ENCODE measurements at places on chromosomes 2 and 18.

- peak; percentile 44 for DNase-seq
Measured at GRCh38 chr18:13611142-13611600, 115.2 kb downstream of the FAM210A start.

- DNase-seq = no peak
Measured at GRCh38 chr2:238839428-238839827, 8.5 kb upstream of the TWIST2 start.

DNA sequence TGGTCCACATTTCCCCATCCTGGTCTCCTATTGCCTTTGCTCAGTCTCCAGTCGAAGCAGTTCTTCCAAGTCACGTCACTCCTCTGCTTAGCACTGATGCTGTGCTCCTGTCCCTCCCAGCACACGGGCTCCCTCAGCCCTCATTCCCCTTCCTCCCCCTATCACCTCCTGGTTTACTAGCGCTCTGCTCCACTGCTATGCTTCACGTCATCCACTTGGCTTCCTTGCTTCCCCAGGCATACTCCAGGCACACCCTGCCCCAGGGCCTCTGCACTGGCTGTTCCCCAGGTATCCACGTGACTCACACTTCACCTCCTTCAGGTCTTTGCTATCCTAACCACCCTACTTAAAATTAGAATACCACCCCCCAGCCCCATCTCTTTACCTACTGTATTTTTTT lies 269.3 kb downstream of the GLI2 start:
- DNase-seq = no peak

- DNase-seq = no peak
Measured at GRCh38 chr2:110838657-110839384, 106.4 kb downstream of the ACOXL start.

GRCh38 chr2:27322301-27322765 lies 564 bp downstream of the MPV17 start:
- peak; percentile 35 for DNase-seq

GRCh38 chr2:65749545-65749944 lies 317.1 kb upstream of the SPRED2 start:
- DNase-seq = no peak

DNA sequence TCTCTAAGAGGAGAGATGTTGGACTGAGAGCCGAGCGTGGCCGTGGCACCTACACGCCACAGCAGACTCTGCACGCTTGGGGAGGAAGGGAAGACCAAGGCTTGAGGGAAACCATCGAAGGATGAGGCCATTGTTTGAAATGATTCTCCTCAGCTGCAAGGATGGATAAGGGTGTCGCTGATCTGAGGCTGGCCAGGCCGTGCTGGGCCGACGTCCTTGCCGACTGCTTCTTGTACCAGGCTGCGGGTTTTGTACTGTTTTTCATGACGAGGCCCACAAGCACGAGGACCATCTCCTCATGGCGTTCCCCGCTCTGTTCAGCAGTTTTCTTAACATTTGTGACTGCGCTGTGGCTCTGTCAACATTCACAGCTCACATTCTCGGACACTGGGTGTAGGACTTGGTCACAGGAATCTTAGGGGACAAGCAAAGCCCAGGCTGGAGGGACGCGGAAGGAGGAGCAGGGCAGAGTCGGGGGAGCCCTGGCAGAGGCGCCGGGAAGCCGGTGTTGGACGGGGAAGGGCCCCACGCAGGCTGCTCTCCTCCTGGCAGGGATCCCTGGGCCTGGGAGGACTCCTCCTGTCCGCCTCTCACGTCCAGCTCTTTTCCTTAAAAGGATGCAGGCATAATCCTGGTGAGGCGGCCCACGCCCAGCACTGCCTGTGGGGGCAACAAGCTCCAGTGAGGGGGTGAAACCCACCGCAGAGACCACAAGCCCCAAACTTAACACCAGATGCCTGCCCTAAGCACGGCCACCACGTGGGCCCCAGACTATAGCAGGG lies 259.0 kb upstream of the SALL3 start:
- DNase-seq = no peak

- peak; percentile 68 for DNase-seq
Measured at GRCh38 chr2:96537734-96538486, 1.4 kb downstream of the ARID5A start.

DNA sequence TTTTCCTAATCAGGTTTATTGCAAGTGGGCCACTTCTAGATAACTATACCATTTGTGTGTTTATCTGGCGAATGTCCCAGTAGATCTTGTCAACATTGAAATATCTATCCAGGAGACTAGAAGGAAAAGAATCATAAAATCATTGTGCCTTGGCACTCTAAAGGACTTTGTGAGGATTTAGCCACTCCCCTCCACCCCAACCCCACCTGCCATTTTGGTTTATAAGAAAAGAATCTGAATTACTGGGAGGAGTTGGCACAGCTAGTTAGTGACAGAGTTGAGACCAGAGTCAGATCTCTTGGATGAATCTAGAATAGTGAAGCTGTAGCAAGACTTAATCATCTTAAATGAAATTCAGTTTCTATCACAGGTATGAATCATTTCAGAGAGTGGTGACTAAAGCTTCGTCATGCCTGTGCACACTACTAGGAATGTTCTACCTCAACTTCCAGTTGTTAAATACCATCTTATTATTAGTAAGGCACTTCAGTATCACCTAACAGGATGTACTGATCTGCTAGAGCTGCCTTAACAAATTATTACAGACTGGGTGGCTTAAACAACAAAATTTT lies 212.7 kb upstream of the SLC14A2 start:
- DNase-seq = no peak

DNA sequence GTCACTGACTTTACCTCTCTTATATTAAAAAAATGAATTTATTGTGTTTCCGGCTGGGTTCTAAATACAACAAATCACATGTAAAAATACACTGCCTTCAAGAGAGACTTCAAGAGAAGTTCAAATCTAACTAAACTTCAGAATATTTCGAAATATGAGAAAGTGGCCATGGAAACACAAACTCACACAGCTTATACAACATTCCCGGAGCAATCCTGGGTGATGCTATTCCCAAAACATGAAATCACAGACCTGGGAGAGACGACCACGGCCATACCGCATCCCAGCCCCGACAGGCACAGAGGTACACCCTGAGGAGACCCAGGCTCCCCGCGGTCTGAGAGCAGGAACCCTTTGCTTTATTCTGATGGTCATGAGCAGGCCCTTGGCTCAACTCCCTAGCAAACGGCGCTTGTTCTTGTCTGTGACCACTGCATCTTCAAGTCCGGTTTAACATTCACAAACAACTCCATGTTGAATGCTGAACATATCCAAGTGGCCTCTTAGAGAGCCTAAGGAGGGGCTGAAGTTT lies 185.4 kb upstream of the REV1 start:
- no peak for DNase-seq

DNA sequence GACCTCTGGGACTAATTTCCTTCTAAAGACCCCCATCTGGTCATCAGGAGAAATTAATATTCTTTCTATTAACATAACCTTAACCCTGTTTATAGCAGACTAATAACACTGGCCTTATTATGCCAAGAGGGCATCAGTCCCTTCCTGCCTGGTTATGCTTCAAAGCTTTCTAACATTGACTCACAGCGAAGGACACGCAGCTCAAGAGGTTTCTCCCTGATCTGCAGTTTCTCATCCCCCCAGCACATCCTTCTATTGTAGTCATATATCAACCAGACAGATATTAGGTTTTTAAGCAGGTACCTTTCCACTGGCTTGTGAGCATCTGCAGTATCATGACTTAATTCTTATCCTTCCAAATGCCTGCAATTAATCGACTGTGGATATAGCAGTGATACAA lies 100.0 kb upstream of the CXCR4 start:
- no peak for DNase-seq

GRCh38 chr2:67135208-67135607 lies 261.9 kb upstream of the ETAA1 start:
- DNase-seq = no peak

- DNase-seq = no peak
Measured at GRCh38 chr2:217248312-217248935, 388.6 kb upstream of the TNP1 start.

DNA sequence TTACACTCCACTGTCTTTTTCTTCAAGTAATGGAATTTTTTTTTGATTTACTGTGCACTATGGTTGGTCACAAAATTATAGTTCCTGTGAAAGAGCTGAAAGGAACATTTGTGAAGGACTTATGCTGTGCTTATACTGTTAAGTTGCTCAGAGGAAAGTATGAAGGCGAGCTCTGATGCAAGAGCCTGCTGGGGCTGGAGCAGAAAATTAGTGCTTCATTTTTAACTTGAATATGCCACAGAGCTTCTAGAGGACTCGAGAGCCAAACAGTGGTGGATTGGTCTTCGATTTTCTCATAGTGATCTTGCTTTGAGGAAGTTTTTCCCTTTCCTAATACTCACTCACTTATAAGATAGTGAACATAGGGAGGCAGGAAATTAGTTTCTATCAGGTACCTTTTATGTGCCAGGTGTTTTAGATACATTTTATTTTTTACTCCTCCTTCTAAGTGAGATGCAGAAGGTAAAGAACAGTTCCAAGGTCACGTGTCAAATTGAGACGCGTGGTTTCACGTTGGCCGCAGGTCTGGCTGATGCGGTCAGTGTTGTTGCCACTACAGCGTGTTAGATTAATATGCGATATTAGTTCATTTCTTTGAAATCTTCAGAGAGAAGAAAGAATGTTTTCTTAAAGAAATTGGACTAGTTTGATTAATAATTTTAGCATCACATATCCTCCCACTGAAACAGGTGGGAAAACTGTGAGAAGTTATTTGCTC lies 20.2 kb downstream of the GATA6 start:
- no peak for DNase-seq

DNA sequence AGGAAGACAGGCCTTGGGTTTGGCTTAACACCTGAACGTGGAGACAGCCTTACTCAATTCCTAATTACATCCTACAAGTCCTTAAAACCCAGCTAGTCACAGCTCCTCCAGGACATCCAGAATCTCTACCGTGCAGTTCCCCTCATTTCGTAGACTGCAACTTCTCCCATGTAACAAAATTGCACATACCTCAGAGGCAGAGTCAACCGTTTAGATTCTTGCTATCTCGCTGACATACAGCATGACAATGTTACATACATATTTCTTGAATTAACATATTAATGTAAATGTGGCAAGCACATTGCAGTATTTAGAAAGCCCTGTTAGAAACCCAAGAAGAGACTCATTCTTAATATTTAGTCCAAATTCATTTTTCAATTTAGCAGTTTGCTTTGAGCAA lies 358.7 kb downstream of the SETBP1 start:
- no peak for DNase-seq

DNA sequence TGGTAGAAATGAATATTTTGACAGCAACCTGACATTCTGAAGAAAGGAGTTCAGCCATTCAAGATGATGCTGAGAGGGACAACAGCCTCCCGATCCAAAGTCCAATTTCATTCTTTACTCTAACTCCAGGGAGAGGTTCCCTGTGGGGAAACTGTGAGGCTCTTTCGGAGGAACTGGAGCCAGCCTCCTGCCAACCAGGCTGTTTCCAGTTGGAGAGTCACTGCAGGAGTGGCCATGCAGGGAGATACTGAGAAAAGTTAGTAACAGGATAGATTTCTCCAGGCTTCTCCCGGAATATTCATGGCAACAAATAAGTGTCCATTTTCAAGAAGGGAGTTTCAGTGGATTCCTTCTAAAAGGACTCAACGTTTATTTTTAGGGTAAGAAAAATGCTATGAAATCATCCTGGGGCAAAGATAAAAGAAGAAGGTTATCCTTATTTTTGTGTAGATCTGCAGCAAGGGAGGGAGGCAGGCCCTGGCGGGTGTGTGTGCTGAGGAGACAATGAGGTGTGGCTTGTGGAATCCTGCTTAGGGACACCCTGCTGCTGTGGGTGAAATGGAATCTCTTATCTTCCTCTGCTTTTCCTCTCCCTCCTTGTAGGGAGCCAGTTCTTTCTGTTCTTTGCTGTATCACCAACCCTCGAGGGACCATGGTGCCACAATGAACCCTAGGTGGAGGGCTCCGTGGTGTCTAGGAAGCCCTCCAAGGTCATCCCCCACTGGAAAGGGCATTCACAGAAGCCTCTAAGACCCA lies 18.1 kb downstream of the KLHL14 start:
- no peak for DNase-seq

- no peak for DNase-seq
Measured at GRCh38 chr2:235934059-235934773, 234.0 kb downstream of the GBX2 start.

DNA sequence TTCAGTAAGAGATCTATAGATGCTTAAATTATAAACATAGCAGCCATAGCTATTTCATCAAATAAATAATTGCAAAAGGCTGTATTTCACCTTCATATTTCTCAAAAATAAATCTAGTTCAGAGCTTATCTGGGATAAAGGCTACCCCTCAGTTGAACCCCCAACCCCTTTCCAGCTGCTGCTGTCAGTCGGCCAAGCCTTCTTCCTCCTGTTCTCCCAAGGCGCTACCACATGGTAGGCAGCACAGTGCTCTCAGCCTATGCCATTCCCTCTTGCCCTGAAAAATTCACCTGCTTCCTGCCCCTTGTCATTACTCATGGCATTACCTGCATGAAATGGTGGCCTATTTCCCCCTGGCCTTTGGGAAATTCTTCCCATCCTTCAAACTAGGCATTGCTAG lies 136.5 kb downstream of the NYAP2 start:
- DNase-seq = no peak

GRCh38 chr2:235598532-235599531 lies 105.0 kb downstream of the AGAP1 start:
- DNase-seq = no peak

GRCh38 chr2:164697688-164698461 lies 76.6 kb upstream of the GRB14 start:
- no peak for DNase-seq

DNA sequence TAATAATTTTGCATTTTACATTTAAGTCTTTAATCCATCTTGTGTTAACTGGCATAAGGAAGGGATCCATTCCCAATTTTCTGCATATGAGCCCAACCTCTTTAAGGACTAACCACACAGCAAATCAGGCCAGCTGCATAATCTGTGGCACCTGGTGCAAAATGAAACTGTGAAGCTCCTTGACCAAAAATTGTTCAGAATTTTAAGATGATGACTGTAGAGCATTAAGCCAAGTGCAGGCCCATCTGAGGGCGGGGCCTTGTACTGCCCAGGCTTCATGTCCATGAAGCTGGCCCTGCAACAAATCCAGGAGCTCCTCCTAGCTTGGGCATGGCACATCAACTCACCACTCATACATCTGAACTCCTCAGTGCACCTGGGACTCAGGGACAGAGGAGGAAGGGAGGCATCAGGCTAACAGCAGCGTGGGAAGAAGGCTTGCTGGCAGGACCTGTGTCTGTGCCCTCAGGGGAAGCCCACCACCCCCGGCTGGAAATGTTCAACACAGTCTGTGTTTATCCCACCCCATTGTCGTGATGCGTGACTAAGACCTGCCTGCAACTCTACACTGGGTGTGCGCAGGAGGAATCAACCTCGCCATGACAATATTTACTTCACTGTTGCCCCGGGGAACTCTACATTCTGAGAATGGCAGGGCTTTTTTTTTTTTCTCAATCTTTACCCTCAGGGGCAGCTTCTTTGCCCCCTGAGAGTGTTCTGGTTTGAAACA lies 128.9 kb upstream of the SIX2 start:
- DNase-seq = no peak

DNA sequence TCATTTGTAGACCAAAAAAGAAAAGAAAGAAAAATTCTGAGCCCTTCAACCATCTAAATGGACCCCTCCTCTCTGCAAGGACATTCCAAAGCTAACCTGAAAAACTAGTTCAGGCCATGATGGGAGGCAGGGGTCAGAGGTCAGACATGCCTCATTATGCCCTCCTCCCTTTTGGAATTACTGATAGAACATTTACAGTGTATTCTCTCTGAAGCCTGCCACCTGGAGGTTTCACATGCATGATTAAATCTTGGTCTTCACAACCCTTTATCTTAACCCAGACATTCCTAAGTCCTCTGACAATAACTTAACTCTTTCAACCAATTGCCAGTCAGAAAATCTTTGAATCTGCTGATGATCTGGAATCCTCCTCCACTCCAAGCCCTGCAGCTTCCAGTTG lies 86.0 kb downstream of the SPP2 start:
- DNase-seq = no peak

Measured in activated T-cell treated with anti-CD3 and anti-CD28 coated beads, Interleukin-2, amount 50 U/mL, for 48 hours (primary cell).